ENCODE measurements at places on chromosomes 2 and 18.

DNA sequence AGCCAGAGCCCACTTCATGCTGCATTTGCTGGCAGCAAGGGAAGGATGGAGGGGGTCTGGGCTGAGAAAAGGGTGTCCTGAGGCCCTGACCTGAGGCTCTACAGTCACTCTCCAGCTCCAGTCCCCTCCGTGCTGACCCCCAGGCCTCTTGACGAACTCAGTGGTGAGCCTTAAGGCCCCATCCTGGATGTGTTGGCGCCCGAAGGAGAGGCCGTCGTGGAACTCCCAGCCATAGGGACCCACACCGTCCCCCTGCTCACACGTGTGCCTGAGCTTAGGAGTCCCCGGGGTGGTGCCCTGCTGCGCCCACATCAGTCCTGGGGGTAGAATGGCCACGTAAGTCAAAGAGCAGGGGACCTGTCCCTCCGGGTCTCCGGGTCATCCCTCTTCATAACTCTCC lies 776 bp downstream of the MOGS start:
- no peak for DNase-seq

DNA sequence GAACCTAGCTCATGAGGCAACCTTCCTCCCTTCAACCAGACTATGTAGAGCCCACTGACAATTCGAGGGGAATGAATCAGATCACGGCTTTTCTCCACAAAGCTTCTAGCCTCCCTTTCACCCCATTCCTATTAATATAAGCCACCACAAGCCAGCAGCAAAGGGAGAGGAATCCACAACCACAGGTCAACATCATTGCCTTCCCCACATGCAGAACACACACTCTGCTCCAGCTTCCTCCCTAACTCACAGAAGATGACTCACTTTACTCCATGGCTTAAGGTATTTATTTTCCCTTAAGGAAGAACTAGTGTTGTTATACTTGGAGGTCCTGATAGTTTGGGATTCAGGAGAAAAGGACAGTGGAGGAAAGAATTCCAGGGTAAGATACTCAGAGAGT lies 272.2 kb downstream of the C1D start:
- peak; percentile 47 for DNase-seq

GRCh38 chr2:237758185-237758584 lies 40.4 kb upstream of the RBM44 start:
- no peak for DNase-seq

DNA sequence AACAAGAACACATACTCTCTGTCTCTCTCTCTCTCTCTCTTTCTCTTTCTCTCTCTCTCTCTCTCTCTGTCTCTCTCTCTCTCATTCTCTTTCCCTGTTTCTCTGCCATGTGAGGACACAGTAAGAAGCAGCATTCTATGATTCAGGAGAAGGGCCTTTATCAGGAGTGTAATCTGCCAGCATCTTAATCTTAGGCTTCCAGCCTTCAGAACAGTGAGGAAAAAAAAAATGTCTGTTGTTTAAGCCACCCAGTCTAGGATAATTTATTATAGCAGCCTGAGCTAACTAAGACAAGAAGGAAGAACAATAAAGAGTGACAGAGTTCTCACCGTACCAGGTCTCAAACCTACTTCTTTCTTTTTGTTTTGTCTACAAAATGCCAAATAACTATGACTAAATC lies 399.4 kb downstream of the SOCS6 start:
- no peak for DNase-seq

GRCh38 chr2:152083202-152083875 lies 15.5 kb downstream of the CACNB4 start:
- DNase-seq: no peak

DNA sequence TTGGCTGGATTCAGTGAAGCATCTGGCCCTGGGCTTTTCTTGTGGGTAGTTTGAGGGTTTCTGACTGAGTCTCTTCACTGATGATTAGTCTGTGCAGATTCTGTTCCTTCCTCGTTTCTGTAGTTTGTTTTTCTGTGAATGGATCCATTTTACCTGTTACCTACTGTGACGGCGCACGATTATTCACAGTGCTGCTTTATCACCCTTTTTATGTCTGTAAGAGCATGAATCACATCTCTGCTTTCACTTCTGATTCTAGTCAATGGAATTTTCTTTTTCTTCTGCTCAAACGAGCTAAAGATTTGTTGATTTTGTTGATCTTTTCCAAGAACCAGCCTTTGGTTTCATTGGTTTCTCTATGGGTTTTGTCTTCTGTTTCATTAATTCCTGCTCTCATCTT lies 60.8 kb downstream of the SLC66A2 start:
- no peak for DNase-seq
